ENCODE measurements at places on chromosomes 5 and 9.
A peak's percentile ranks its signal among the peaks of the same experiment; 100 is the strongest.

GRCh38 chr9:35726931-35727330 lies 5.1 kb downstream of the TLN1 start:
- ATAC-seq: no peak

DNA sequence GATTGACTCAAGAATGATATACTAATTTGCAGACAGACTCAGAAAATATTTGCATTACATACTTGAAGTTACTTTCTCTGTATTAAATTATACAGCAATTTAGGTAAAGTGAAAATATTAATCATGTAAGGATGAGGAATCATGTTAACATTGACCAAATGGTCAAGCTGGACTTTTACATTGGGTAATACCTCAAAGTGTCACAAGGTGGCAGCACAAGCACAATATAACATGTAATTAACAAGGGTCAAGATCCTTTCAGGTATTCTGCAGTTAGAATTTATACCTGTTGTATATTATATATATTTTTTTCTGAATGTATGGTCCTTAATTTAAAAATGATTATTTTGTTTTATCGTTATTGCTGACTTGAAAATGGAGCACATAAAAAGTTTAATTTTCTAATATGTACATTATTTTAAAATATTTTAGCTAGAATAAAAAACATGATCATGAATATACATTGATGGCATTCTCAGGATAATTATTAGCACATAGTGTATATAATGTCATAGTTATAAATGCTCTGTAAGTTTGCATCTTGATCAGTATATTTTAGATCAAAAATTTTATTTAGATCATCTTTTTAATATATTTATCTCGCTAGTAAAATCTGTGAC lies 8.6 kb downstream of the HAPLN1 start:
- ATAC-seq: no peak

- ATAC-seq: no peak
Observed at GRCh38 chr5:76074487-76075065, 8.6 kb upstream of the SV2C start.

- ATAC-seq: peak; percentile 85
Observed at GRCh38 chr5:88690409-88691229, 192.4 kb downstream of the MEF2C start.

DNA sequence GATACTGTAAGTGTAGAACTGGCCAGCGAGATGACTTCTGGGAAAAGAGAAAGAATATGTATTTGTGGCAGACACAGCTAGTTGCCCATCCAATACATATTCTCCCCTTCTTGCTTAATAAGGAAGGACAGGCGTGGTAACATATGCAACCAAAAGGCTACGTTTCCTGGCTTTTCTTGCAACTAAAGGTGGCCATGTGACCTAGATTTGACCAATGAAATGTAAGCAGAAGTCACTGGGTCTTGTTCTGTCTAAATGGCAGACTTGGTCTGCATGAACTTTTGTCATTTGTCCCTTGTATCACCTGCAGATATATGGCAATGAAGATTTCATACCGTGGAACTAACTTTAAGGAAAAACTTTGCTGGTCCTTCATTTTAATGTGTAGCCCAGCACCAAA lies 183.8 kb downstream of the CDH12 start:
- no peak for ATAC-seq

DNA sequence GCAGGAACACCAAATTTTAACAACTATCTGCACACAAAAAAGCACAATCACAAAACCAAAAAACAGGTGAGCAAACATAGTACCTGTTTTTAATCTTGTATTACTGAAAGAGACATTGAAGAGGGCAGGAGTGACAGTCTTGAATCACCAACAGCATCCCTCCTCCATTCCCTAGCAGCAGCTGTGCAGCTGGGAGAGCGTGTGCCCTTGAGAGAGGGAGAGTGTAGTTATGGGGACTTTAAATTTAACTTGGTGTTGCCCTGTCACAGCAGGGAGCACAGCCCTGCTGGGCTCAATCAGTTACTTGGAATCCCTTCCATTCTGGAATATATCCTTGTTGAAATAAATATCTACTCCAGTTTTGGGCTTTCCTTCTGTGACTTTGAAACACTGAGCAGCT lies 1938.7 kb upstream of the NUDT12 start:
- ATAC-seq: no peak

DNA sequence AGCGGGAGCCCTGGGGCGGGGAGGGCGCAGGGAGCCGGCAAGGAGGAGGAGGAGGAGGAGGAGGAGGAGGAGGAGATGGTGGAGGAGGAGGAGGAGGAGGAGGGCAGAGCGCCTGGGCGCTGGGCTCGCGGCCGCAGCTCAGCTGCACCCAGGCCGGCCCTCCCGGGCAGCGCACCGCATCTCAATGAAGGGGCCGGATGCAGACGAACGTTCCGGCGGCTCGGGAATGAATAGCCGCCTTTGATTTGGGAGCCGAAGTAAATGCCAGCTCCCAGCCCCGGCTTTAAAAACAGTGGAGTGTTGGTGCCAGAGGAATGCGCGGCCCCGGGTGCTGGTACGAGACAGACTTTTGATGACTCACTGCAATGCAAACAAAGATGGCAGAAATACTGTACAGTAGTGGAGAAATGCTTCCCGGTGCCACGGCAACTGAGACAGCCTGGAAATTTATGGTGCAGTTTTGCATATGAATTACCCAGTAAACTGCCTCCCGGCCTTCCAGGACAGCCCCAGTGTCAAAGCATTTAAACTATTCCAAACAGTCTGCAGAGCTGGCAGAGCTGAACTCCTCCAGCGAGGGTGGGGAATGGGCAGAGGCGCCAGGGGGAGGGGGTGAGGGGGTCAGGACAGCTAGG lies 43.1 kb downstream of the NACC2 start:
- peak; percentile 86 for ATAC-seq

DNA sequence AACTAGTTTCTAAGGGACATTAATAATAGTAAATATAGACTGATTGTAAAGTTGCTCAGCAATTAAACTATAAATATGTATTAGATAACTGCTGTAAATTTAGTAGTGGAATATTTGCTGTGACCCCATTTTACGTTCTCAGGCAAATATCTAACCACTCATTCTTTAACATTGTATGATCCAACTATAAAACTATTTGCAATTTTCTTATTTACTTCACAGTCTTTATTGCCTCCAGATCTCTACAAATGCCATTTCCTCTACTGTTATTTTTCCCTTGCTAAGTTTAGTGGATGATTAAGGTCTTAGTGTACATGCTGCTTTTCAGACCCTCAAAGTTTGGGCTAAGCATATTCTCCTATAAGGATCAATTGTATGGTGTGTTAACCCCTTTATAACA lies 526.2 kb upstream of the ST8SIA4 start:
- ATAC-seq: no peak

DNA sequence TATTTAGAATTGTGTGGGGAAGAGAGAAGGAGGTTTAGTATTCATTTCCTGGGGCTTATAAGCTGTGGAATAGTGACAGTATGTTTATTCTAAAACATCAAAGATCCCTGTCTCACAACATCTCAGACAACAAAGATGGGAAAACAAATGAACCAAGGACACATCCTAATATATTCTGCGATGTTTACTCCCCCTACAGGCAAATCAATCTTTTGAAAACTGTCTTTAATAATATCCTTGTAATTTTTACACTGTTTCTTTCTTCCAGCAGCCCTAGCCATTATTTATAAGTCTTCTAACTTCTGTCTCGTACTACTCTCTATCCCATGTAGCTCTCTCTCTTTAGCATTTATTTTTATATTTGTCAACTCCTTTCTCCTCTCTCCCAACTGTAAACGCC lies 33.5 kb upstream of the TMEM252 start:
- ATAC-seq: no peak

DNA sequence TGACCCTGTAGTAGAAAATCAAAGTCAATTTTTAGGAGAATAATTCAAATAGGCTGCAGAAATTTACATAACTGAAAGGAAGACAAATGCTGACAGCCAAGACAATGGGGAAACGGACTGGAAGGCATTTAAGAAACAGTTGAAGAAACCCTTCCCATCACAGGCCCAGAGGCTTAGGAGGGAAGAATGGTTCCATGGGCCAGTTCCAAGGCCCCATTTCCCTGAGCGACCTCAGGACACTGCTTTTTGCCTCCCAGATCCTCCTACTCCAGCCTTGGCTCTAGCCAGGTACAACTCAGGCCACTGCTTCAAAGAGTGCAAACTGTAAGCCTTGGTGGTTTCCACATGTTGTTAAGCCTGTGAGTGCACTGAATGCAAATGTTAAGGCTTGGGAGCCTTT lies 184.1 kb upstream of the SGCD start:
- no peak for ATAC-seq

DNA sequence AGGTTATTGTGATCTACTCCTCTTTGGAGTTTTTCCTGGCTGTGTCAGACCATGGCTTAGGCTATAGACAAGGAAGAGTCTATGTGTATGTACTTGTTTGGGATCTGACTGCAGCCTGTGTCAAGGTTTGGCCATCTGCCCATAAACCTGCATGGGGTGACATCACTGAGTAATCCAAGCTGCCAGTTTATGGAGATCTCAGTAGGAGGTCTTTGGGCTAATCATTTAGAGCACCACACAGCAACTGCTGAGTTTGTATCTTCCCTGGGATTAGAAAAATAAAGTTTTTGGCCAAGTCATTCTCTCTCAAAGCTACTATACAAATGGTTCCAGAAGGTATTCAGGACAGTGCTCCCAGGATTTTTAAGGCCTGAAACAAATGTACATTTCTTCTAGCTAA lies 65.5 kb upstream of the HSPB3 start:
- peak; percentile 83 for ATAC-seq

DNA sequence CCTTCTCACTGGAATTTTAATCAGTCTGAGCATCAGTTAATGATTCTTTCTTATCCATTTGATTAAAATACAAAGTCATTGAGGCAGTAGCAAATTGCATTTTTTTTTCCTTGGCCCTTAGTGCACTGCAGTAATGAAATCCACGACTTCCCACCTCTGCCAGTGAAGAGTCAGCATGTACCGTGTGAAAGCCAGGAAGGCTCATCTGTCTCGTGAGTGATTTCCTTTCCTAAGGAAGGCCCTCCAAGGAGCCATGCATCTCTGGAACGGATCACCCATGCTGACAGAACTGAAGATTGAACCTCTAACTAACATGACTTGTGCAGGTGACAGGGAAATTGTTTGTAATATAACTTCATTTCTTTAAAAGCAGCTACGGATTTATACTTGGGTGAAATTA lies 51.6 kb downstream of the MED10 start:
- ATAC-seq: no peak

- ATAC-seq: no peak
Observed at GRCh38 chr5:33362915-33363314, 77.8 kb upstream of the TARS1 start.

DNA sequence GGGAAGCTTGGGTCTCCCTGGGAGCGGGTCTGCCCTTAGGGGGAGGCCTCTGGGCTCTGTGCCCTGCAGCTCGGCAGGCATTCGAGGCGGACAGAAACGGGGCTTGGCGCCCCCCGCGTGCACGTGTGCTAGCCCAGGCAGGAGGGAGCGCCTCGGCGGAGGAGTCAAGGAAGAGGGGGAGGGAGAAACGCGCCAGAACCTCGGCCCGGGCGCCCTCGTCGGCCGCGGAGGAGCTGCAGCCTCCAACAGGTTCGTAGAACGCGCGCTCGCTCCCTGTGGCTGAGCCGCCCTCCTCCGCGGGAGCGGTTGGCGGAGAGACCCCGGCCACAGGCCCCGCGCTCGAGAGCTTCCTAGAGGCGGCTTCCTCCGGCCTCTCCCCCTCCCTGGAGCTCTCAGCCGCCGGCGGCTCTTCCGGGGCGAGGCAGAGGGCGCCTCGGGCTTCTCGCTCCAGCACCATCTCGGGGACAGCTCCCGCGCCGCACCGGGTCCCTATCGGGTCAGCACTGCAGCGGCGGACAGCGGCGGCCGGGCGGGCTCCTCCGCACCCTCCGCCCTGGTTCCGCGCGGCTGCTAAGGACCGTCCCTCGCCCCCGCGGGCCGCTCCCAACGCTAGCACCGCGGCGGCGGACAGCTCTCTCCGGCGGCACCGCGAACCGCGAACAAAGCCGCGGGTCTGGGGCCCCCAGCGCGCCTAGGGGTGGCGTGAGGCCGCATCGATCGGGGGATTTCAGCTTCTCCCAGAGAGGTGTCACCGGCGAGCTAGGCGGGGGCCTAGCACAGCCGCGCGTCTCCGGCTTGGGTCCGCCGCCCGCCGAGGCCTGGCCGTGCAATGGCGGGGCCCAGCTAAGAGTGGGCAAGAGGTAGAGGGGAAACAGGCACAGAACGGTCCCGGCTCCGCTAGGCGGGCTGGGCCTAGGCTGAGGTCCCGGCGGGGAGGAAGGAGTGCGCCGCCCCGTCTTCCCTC lies 74.6 kb upstream of the CPLX2 start:
- peak; percentile 99 for ATAC-seq

GRCh38 chr9:36903541-36904435 lies 130.3 kb downstream of the PAX5 start:
- peak; percentile 38 for ATAC-seq

GRCh38 chr5:77871946-77872345 lies 95.8 kb upstream of the TBCA start:
- ATAC-seq: no peak

DNA sequence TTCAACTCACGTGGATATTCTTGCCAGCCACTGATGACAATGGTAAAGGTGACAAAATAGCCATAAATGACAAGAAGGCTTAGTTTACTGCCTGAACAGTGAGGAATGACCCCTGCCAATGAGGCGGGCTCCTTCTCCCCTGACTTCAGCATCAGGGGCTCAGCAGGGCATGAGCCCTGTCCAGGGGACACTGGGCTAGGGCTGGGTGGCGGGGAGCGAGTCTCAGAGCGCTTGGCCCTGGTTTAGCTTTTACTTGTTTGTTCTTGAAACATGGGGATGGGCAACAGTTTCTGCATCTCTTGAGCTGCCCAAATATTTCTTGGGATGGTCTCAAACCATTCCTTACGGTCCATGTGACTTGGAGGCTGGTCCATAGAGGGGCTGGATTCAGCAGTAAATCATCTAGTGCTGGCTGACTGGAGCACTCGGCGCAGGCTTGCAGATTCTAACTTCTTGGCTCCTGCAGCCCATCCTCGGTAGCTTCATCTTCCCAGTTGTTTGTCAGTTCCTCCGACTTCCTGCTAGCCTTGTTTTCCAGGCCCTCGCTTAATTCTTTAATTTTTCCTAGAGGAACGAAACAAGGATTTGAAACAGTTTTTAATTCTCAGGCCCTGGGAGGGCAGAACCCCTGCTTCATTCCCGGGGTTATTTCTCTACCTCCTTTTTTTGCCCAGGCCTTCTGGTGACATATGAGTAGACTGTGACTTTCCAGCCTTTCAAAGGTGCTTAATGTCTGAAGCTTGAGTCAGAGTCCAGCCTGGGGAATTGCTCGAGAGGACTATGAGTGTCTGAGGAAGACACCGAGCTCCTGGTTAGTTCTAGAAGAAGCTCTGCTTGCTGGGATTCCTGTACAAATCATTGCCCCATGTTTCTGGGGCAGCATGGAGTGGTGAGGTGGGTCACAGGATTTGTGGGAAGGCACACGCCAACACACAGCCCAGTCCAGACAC lies 4.5 kb upstream of the HMCN2 start:
- no peak for ATAC-seq
